ENCODE measurements at places on chromosomes 16 and 17. TPM values are rescaled to one million over a fixed set of nuclear protein-coding genes. Genes with fewer than 3 reads are reported as not detected.

Gene FBXL20
- total RNA-seq, result 16.4 TPM

Gene NHERF2
- 140 TPM for total RNA-seq

GRCh38 chr16:70703041-70703834, 17.4 kb upstream of the MTSS2 start:
- peak overlapping the region; percentile 100 for H3K27ac ChIP-seq
- DNase-seq, result peak; percentile 94
- peaks cover 74% of the 10 kb centered on the region for H3K4me1 ChIP-seq
- H3K36me3 ChIP-seq, result peaks cover 4% of the 10 kb centered on the region

GRCh38 chr17:13678841-13679240, 77.1 kb upstream of the HS3ST3A1 start:
- no peak overlapping the region for H3K4me3 ChIP-seq
- no peaks in the 10 kb centered on the region for H3K4me1 ChIP-seq
- H3K36me3 ChIP-seq, result peaks cover 5% of the 10 kb centered on the region
- no peaks in the 10 kb centered on the region for H3K27me3 ChIP-seq
- no peak overlapping the region for H3K27ac ChIP-seq

Data from HFFc6 (cell line).